ENCODE measurements at places on chromosomes 6 and 20.

- DNase-seq: peak; percentile 48
Measured at GRCh38 chr6:167793421-167793820, 33.3 kb upstream of the AFDN start.

GRCh38 chr6:87139236-87139635 is 16.1 kb upstream of the ZNF292 start:
- DNase-seq: peak; percentile 65

- no peak for DNase-seq
Measured at GRCh38 chr6:103870970-103871369, 988.7 kb downstream of the HACE1 start.

GRCh38 chr20:3551681-3552434 is 81.0 kb downstream of the ATRN start:
- no peak for DNase-seq

DNA sequence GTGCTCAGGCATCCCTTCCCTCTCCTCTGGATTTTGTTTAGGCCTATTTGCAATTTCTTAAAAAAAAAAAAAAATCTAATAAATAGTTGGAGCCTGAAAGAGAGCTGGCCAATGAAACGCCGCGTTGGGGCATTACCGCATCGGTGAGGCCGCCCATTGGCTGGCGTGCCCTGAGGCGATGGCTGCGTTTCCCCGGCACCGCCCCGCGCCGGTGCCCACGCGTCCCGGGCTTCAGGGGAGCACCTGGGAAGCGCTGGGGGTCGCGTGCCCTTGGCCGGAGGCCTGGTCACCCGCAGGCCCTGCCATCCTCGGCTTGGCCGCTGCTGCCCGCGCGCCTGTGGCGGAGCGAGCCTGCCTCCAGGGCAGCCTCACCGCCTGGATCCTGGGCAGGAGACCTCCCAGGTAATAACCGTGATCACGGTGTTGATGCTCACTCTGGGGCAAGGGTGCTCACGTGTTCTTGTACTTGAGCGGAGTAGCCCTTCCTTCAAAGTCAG is 155.4 kb downstream of the NRN1 start:
- peak; percentile 52 for DNase-seq

GRCh38 chr20:43334080-43334479 is 123.6 kb upstream of the SRSF6 start:
- DNase-seq: no peak
